CD8-positive, alpha-beta memory T cell (primary cell): ENCODE measurements at places on chromosomes 7 and 10.

- no peak for DNase-seq
Observed at GRCh38 chr10:63200431-63200830, 67.3 kb downstream of the NRBF2 start.

- DNase-seq: no peak
Observed at GRCh38 chr10:60853107-60853506, 74.8 kb downstream of the CDK1 start.

GRCh38 chr10:48472501-48473069 is 132.3 kb downstream of the ARHGAP22 start:
- no peak for DNase-seq

GRCh38 chr10:105714728-105715127 is 1073.6 kb downstream of the SORCS3 start:
- DNase-seq: no peak

- no peak for DNase-seq
Observed at GRCh38 chr7:65923316-65923715, 50.4 kb downstream of the VKORC1L1 start.

- DNase-seq: no peak
Observed at GRCh38 chr7:73706126-73707044, 13.1 kb downstream of the STX1A start.

GRCh38 chr10:74282151-74282847 is 131.3 kb downstream of the ADK start:
- DNase-seq: no peak

DNA sequence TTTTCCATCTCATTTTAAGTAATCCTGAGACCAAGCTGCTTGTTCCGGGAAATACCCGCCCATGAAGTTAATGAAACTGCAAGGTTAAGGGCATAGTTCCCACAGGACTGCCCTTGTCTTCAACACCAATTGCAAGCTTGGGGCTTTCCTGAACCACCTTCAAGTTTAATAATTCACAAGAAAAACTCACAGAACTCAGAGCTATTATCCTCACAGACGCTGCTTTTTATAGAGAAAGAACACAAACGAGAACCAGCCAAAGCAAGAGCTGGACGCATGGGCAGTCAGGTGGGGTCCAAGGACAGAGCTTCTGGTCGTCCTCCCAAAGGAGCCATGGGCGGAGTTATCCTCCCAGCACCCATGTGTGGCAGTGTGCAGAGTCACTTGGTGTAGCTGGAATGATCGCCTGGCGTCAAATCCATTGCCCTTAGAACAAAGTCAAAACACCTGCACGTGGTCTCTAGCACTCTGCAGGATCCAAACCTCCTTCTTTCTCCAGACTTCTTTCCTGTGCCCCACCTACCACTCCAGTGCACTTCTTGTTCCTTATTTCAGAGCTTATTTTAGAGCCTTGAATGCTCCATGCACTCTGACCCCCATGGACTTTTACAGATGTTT is 56.7 kb downstream of the SNX10 start:
- DNase-seq: no peak

- no peak for DNase-seq
Observed at GRCh38 chr10:123833170-123833850, 58.3 kb downstream of the CPXM2 start.

- no peak for DNase-seq
Observed at GRCh38 chr10:123150986-123151736, 3.0 kb upstream of the BUB3 start.

DNA sequence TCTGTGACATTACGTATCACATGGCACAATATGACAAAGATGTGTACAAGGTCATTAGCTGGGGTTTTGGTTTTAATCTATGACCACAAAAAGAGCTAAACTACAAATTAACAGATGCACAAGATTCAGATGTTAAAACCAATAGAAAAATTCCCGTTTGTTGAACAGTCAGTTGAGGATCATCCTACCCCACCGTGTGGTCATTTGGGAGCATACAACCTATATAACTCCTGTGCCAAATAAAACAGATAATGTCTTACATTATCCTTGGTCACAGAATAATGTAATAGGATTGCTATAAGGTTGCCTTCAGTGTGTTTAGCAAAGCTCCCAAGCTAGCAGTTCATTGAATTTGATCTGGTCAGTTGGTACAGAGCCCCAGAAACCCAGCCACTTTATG is 28.2 kb downstream of the ASNS start:
- DNase-seq: no peak

DNA sequence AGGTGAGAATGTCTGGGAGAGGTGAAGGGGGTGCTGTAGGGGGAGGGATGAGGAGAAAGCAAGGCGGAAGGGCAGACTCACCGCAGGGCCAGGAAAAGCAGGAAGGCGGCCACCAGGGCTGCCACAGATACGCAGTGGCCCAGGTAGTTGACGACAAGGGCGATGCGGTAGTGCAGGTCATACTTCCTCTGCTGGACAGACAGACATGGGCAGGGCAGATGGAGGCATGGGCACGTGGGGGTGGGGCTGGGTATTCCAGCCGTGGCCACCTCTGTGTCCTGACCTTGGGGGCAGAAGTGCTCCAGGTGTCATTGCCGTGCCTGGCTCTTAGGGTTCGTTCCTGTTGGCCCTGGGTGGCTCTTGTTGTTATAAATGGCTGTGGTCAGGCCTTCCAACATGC is 16.8 kb downstream of the CRHR2 start:
- peak; percentile 13 for DNase-seq

DNA sequence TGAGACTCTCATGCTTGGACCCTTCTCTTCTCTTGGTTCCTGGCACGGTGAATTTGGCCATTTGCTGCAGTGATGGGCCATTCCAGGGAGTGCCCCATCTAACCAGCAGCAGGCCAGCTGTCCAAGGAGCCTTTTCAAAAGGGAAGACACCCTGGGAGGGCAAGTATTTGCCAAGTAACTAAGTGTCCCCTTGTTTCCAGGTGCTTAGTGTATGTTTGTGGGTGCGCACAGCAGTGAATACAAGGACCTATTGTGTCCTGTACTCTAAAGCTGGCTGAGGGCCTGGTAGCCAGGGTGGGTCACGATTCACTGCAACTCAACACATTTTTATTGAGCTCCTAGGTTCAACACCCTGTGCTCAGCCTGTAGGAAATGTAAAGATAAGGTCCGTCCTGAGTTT is 348.8 kb downstream of the RNLS start:
- DNase-seq: no peak

- DNase-seq: no peak
Observed at GRCh38 chr7:77729574-77730348, 33.5 kb downstream of the RSBN1L start.

DNA sequence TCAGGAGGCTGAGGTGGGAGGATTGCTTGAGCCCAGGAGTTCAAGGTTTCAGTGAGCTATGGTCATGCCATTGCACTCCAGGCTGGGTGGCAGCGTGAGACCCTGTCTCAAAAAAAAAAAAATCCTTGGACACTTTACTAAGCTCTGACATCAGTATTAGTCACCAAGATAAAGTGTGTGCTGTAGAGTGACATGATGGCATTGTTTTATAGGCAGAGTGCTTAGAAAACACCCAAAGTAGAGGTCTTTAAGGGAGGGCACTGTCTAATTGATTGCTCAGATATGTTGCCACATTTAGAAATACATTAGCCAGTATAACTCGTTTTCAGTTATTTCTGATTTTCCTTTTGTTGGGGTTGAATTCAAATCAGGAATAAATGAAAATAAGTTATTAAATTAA is 235.9 kb downstream of the REEP3 start:
- no peak for DNase-seq

DNA sequence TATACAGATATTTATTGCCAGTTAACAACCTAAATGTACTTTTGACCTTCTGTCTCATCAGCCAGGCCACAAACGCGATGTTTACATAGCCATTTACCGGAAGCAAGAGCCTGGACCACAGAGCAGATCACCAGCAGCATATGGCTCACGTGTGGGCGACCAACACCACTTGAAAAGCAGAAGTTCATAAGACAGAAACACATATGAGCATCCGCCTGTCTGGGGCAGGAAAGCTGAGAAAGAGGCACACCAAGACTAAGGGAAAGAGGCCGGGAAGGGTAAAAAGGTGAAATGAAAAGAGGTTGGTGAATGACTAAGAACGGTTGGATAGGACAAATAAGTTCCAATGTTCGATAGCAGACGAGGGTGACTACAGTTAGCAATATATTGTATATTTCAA is 1.3 kb downstream of the ABCB1 start:
- DNase-seq: peak; percentile 60

DNA sequence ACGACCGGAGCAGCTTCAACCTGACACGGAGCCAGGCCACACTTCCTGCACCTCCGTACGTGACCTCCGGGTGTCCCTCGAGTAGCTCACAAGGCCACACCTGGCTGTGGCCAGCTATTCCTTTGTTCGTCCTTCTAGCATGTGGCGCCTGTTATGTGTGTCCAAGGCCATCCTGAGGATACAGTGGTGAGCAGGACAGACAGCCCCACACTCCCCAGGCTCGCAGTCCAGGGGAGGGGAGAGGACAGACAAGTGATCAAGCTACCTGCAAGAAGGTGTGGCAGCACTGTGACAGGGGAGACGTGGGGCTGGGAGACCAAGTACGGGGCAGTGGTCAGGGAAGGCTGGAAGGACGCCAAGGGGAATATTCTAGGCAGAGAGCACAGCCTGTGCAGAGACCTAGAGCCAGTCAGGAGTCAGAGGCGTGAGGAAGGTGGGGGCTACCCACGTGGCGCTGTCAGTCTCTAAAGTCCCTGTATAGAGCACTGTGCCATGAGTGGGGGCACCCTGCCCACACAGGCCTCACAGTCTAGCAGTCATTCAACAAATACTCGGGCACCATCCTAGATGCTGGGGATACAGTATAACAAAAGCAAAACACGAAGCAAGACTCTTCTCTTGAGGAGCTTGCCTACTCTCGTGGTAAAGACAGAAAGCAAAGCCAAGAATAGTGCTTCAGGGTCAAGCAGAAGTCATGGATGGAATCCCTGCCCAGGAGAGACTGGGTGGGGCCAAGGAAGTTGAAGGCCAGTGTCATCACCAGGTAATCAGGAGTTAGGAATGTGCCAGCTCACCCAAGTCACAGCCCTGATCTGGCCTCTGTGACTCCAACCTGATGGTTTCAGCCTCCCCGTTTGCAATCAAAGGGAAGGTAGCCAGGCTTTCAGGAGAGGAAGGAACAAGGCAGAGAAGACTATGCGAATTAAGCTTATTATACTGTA is 58.6 kb downstream of the PROSER2 start:
- DNase-seq: no peak

DNA sequence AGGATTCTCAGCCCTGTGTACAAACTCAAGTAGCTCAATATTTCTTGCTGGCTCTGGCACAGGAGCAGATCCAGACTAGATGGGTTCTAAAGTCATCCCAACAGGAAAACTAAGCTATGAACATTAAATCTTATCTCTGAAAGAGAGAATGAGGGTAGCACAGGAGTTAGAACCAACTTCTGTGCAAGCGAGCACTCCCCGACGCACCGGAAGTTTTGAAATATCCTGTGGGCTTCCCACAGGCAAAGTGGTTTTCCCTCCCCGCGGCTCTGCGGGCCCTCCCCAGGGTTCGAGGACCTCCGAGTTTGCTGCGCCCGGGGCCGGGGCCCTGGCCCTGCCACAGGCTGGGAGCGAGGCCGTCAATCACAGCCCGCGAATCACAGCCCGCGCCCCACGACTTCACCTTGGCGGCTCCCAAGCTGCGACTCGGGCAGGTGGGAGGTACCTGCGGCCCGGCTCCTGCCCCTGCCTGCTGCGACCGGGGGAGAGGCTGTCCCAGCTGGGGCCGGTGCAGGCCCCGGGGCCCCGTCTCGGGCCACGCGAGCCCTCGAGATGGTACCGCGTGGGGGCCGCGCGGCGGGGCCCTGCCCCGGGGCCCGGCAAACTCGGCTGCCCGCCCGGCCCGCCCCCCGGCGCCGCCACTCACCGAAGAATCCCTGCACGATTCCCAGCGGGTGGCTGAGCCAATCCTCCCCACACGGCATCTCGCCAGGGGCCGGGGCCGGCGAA is 598 bp downstream of the MCMBP start:
- peak; percentile 55 for DNase-seq

- DNase-seq: no peak
Observed at GRCh38 chr7:118758582-118758981, 534.1 kb downstream of the ANKRD7 start.

GRCh38 chr10:115398026-115398425 is 304.9 kb downstream of the ATRNL1 start:
- no peak for DNase-seq

GRCh38 chr7:5439209-5439571 is 15.6 kb upstream of the TNRC18 start:
- no peak for DNase-seq
